Esophagus mucosa (tissue), 1 donor: ENCODE measurements at places on chromosomes 3 and 15. TPM values are rescaled to one million over a fixed set of nuclear protein-coding genes. Genes with fewer than 3 reads are reported as not detected.

DNA sequence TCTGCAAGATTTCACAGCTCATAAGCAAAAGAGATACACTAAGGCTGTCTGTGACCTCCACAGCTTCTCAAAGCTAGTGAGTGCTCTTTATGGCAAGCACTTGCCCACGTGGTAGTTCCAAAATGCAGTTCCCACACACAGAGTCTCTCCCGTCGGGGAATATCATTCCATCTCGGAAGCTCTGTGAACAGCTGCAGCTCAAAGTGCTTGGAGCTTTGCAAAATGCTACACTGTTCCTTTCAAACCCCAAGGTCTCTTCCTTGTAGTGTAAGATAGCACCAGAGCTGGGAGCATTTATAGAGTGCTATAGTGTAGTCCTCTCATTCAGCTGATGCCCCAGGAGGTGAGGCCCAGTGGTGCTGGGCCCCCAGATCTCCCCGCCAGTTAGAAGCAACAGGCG is 36.1 kb downstream of the ST6GAL1 start:
- peak; percentile 38 for ATAC-seq

GRCh38 chr15:62389885-62390790 is 225.1 kb upstream of the C2CD4B start:
- peak; percentile 89 for ATAC-seq

GRCh38 chr3:144363856-144364255 is 392.2 kb downstream of the DIPK2A start:
- no peak for ATAC-seq

DNA sequence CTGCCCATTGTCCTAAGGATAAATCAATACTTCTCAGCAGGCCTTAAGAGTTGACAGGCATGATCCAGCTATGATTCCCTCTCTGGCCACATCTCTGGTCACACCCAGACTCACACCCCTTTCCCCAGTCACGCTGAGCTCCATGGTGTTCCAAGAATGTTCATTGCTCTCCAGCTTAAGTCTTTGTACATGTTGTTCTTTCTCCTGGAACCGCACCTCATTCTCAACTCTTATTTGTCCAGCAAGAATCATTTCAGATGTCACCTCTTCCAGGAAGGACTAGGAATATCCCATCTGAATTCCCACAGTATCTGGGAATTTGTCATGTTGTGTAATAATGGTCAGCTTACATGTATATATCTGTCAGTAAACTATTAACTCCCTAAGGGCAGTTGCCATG is 118.3 kb upstream of the GALNT15 start:
- peak; percentile 74 for ATAC-seq

GRCh38 chr15:58873267-58873666 is 60.2 kb downstream of the SLTM start:
- no peak for ATAC-seq

DNA sequence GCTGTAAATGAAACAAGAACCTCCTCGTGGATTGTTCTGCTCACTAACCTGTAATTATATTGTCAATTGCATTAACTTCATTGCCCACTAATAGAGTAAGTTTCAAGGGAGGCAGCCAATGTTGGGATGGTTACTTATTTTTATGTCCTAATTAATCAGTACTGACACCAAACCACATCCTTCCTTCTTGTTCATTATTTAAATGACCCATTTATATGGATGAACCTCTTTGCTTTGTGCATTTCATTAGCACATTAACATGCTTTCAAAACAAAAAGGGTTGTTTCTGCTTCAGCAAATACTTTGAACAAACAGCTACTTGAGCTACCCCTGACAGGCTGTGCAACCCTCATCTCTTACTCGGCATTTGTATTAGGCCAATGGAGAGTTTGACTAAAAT is 374.2 kb downstream of the MECOM start:
- no peak for ATAC-seq

DNA sequence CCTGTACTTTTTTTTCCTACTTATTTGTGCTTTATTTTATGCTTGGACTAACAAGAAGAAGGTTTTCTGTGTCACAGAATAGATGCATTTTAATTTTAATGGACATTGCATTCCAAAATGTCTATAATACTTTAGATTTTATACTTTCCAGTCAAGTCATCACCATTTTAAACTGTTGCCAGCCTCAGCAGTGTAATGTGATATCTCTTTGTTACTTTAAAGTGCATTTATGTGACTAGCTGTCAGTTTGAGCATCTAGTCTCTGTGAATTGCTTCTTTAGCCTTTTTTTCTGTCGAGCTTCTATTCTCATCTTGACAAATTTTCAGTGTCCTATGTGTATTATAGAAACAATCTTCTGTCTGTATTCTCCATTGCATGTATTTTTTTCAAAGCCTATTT is 511.4 kb upstream of the CBLB start:
- no peak for ATAC-seq

DNA sequence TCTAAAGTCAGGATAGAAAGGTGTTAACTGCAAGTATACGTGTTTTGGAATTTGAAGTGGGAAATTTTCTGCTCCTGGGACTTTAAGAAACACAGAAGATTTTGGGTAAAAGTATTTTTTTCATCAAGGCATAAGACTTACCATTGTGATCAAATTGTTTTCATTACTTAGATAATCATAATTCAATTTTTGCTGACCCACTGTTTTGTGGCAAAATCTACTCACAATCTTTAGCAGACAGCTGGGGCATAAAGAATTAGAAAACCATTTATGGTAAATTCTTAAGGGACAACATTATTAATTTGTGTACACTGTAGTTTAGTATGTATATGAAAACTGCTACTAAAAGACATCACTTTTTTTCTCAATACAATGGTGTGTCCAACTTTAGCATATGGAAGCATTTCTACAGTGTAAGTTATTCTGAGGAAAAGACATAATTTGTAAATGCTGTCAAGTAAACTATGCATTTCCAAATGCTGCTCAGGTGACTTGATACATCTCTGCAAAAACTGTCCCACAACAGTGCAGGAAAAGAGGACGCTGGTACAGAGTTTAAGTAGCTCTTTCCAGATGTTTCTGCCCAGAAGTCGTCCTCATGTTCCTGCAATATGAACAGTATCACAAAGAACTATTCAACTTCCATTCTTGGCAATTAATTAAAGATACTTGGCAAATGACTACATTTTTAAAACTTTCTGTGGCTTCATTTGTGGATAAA is 52.3 kb downstream of the THSD4 start:
- no peak for ATAC-seq

GRCh38 chr3:66023738-66024385 is 14.9 kb downstream of the MAGI1 start:
- no peak for ATAC-seq

GRCh38 chr15:87916208-87916607 is 340.3 kb downstream of the NTRK3 start:
- ATAC-seq: no peak

DNA sequence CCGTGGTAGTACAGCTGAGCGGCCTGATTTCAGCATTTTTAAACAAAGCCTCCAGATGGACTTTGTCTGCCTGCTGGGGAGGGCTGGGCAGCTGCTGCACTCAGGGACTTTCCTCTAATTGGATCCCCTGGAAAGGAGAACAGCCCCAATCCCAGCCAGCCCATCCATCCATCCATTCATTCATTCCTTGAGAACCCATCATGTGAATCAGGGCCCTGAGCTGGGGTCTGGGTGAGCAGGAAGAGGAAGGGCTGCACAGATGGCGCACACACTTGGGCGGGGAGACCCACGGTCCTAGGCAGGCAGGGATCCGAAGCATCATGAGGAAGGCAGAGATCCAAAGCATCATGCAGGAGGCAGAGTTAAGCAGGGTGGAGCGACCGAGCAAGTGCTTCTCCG is 45.7 kb downstream of the TPRA1 start:
- no peak for ATAC-seq

- ATAC-seq: no peak
These were observed 767.7 kb upstream of the ALCAM start for GRCh38 chr3:104598848-104599511.

GRCh38 chr3:134144694-134145093 is 106.0 kb downstream of the RYK start:
- no peak for ATAC-seq

- no peak for ATAC-seq
These were observed 140.3 kb downstream of the TBC1D5 start for GRCh38 chr3:17602126-17602525.

- no peak for ATAC-seq
These were observed 140.7 kb downstream of the FHIT start for GRCh38 chr3:61110576-61110975.

GRCh38 chr3:4496087-4496452 is 2.9 kb downstream of the ITPR1 start:
- ATAC-seq: no peak

DNA sequence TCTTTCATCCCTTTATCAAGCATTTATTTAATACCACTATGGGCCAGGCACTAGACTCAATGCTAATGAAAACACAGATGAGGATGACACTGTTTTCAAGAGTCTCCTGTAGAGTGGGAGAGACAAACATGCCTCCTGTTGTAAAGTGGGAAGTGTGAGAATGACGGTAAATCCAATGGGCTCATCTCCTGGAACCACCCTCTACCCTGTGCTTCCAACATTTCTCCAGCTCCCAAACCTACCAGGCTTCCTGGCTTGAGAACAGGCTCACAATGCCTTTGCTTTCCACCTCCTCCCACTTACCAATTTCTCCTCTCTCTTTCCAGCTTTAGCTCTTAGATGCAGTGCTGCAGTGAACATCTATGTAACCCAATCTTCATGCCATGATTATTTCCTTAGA is 54.1 kb upstream of the TBC1D23 start:
- ATAC-seq: no peak

DNA sequence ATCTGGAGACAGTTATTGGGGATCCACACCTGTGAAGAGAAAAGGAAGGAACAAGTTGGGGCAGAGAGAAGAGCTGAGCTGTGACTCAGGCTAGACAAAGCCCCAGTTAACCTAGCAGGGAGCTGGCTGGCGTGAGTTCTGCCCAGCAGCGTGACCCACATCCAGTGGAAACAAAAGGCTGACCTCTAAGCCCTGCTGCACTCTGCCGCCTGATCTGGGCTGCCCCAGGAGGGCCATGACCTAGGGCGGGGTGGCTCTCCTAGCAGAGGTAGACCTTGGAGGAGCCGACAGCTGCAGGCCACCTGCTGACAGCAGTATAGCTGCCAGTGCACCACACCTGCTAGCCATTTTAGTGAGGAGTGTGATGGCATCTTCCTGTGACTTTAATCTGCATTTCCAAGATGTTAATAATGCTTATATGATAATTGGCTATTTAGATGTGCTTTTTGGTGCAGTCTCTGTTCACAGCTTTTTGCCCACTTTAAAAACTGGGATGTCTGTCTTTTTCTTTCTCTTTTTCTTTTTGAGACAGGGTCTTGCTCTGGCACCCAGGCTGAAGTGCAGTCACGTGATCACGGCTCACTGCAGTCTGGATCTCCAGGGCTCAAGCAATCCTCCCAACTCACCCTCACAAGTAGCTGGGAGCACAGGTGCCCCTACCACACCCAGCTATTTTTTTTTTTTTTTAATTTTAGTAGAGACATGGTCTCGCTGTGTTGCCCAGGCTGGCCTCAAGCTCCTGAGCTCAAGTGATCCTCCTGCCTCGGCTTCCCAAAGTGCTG is 78.1 kb downstream of the LSM3 start:
- peak; percentile 30 for ATAC-seq

- ATAC-seq: no peak
These were observed 60.4 kb upstream of the LMOD3 start for GRCh38 chr3:69182588-69183316.

DYNLT2B gene
- total RNA-seq: 14.6 TPM

MINAR1 gene
- total RNA-seq: 0.24 TPM

MKRN3 gene
- total RNA-seq: 2.5 TPM

FRMD5 gene
- 0.20 TPM for total RNA-seq

FAIM gene
- total RNA-seq: 10.7 TPM

GOLGA6A gene
- 0.08 TPM for total RNA-seq

IMPG2 gene
- total RNA-seq: 0.08 TPM

ROBO1 gene
- total RNA-seq: 52.4 TPM

PPARG gene
- 13.3 TPM for total RNA-seq

SOX14 gene
- total RNA-seq: not detected

SAMMSON gene
- not detected for total RNA-seq

P2RY14 gene
- total RNA-seq: 0.88 TPM

ACAP2 gene
- 43.4 TPM for total RNA-seq
